ENCODE measurements at places on chromosomes 5 and 9.

- DNase-seq, result no peak
These were observed 63.3 kb upstream of the FCN1 start for GRCh38 chr9:134980991-134981390.

GRCh38 chr9:26639761-26640160, 252.8 kb downstream of the CAAP1 start:
- DNase-seq, result no peak

DNA sequence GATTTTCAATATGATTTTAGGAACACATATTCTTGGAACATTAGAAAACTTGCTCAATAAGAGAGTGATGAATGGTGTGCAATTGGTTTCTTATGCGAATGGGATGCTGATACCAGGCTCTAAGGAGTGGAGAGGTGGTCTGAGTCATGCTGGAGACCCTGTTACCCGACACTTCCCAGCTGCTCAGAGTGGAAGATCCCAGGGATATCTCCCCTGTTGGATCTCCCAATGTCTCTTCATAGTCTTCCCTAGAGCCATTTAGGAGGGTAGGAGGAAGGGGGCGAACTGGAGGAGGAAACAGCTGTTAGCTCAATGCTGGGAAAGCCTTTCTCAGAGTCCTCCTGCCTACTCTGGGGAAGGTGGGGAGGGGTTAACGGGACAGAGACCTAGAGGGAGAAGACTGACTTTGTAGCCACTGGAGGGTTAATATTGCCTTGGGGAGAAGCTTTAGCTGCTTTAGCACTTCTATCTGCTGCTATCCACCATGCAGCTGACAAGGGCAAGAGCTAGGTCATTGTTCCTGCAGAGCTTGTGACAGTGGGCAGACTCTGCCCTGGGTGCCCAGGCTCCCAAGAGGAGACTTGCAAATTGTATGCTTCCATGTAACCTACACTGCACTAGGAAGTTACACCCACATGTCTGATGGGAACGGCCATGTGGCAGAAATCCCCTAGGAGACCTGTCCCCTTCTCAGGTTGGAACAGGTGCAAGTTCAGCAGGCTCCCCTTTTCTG, 301.0 kb downstream of the GADD45G start:
- no peak for DNase-seq

DNA sequence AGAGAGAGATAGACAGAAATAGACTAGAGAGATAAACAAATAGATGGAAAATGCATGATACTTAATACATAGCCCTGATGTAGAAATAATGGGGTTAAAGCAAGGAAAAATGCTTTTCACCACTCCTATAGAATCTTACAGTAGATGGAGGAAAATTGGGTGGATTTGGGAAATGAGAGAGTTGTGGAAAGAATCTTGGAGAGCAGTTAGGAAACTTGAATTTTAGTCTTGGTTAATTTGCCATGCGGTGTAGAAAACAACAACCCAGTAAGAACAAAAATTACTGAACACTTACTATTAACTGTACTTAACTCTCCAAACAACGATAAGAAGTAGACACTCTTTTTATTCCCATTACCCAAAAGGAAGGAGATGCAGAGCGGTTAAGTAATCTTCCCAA, 329.8 kb downstream of the ZNF608 start:
- DNase-seq, result no peak

DNA sequence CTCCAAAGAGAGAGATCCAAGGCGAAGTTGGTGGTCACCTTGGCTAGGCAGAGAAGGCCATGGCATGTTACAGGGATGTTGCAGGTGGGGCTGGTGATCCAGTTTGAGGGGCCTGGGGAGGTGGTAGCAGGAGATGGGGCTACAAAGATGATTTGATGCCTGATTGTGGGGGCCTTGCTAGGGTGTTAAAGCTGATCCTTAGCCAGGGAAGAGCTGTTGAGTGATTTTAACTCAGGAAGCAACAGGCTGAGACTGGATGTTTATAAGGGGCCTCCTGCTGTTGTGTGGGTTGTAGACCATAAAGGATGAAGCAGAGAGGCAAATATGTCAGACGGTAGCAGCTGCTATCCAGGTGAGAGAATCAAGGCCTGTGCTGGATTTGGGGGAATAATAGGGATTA, 19.0 kb upstream of the SMAD5 start:
- no peak for DNase-seq

DNA sequence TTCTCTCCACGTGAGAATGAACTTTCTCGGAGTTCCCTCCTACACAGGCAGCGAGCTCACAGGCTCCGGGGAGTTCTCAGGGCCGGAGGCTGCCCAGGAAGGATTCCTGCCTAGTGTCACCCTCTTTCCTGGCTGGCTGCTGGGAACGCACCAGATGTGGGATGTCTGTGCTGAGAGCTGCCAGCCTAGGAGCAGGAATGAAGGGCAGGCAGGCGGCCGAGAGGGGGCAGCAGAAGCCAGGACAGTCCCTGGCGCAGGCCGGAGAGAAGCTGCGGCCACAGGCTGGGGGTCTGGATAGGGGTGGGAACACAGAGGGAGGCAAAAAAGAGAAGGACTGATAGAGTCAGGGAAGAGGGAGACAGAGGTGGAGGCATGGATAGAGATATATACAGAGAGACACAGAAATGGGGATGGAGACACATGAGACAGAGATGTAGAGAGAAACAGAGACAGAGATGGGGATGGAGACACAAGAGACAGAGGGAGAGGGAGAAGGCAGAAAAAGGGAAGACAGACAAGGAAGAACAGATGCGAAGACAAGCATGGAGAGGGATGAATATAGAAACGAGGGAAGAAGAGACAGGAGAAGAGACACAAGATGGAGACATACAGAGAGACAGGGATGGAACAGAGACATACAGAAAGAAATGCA, 25.3 kb upstream of the ENHO start:
- DNase-seq, result peak; percentile 35

DNA sequence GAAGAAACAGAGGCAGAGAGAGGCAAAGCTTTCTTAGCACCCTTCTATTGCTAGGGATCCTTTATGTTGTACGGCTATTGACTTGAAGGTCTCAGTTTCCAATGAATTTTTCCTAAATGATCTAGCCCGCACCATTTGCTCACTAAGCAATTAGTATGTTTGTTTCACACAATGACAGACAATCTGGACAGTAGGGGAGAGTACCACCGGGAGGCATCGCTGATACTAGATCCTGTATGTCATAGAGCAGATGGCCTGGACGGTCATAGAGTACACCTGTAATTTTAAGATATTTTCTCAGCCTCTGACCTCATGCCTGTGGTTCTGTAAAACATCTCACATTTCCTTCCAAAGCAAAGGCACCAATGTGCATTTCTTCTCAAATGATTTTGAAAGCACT, 194.3 kb downstream of the TLE4 start:
- no peak for DNase-seq

- DNase-seq, result no peak
These were observed 40.5 kb downstream of the FYB1 start for GRCh38 chr5:39178861-39179260.

- no peak for DNase-seq
These were observed 586.3 kb downstream of the PTPRD start for GRCh38 chr9:10026443-10026984.

- no peak for DNase-seq
These were observed 217.1 kb downstream of the MAST4 start for GRCh38 chr5:66813306-66813705.

DNA sequence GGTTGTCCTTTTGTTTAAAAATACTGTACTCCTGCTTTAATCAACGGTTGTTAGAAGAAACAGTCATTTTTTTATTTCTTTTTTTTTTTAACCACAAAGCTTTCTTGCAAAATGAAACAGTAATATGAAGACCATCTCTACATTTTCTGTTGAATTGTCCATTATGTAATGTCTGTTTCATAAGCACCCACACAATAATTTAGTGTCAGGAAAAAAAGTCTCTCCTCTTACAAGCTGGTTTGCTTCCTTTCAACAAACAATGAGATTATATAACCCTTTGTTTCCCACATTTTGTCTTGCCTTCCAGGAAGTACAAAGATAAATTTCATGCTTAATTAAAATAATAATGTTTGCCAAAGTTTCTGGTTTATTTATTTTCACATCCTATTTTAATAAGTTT, 16.7 kb downstream of the CTNNAL1 start:
- no peak for DNase-seq

All from fibroblast of the conjunctiva (primary cell).